ENCODE measurements at places on chromosomes 5 and 9.

- no peaks in the 10 kb centered on the region for H3K36me3 ChIP-seq
- no peak overlapping the region for H3K4me3 ChIP-seq
- no peaks in the 10 kb centered on the region for H3K27me3 ChIP-seq
- DNase-seq, result no peak
- no peak overlapping the region for H3K27ac ChIP-seq
Observed at GRCh38 chr5:96235008-96235910, 197.8 kb downstream of the PCSK1 start.

- H3K4me1 ChIP-seq, result peaks cover 9% of the 10 kb centered on the region
- H3K36me3 ChIP-seq, result no peaks in the 10 kb centered on the region
- no peak overlapping the region for H3K4me3 ChIP-seq
- no peak for DNase-seq
- H3K27me3 ChIP-seq, result no peaks in the 10 kb centered on the region
Observed at GRCh38 chr5:80863708-80864107, 96.5 kb upstream of the RASGRF2 start.

DNA sequence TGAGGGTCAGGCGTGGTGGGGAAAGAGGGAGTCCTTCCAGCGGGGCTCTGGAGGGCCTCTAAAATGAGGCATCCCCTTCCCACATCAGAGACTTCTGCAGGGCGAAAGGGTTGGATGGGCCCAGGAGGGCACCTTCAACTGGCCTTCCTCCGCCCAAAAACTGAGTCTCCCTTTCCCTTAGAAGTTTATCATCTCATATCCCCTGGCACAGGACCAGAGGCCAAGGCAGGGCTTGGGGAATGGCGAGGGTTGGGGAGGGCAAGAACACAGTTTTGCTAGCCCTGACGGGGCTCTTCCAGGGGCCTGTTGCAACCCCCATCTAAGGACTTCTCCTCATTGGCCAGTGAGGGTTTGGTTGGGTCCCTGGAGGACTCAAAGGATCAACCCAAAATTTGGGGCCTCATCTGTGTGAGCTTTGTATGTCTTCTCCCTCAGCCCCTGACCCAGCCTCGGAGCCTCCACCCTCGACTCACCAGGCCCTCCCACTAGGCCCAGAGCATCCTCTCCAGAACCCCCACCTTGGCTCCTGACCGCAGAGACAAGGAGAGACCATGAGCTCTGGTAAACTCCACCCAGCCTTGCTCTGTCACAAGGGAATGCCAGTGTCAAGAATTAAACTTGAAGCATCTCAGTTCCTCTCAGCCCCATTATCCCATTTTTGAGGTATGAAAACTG lies 24.1 kb downstream of the AQP7 start:
- no peak overlapping the region for H3K27ac ChIP-seq
- no peaks in the 10 kb centered on the region for H3K4me1 ChIP-seq
- no peak for DNase-seq
- H3K4me3 ChIP-seq, result no peak overlapping the region

GRCh38 chr9:81489046-81489445 lies 200.3 kb downstream of the TLE1 start:
- no peak overlapping the region for H3K4me3 ChIP-seq
- H3K4me1 ChIP-seq, result no peaks in the 10 kb centered on the region
- DNase-seq, result no peak
- no peaks in the 10 kb centered on the region for H3K27me3 ChIP-seq

GRCh38 chr5:142110046-142110531 lies 1.5 kb downstream of the NDFIP1 start:
- H3K4me3 ChIP-seq, result peak overlapping the region; percentile 69
- DNase-seq, result peak; percentile 36
- peaks cover 12% of the 10 kb centered on the region for H3K4me1 ChIP-seq
- H3K36me3 ChIP-seq, result no peaks in the 10 kb centered on the region
- no peak overlapping the region for H3K27ac ChIP-seq
- H3K27me3 ChIP-seq, result no peaks in the 10 kb centered on the region

DNA sequence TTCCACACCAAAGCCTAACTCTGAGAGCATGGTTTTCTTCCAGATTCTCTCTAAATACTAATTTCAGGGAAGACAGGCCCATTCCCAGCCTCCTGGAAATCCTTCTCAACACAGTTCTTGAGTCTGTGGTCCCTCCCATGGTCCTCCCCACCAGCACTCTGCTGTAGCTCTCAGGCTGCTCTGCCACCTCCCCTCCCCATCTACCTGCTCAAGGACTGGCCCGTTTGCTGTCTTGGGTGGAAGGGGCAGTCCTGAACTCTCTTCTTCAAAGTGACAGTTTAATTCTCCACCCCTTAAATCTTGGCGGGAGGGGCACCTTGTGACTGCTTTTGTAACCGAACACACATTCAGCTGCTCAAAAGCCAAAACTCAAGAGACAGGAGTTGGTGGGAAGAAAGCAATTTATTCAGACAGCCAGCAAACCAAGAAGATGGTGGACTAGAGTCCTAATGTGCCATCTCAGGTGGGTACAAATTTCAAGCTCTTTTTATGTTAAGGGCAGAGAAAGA lies 7.6 kb upstream of the LCN15 start:
- no peaks in the 10 kb centered on the region for H3K4me1 ChIP-seq
- no peak for DNase-seq
- H3K4me3 ChIP-seq, result no peak overlapping the region
- H3K36me3 ChIP-seq, result no peaks in the 10 kb centered on the region
- H3K27ac ChIP-seq, result no peak overlapping the region
- no peaks in the 10 kb centered on the region for H3K27me3 ChIP-seq

DNA sequence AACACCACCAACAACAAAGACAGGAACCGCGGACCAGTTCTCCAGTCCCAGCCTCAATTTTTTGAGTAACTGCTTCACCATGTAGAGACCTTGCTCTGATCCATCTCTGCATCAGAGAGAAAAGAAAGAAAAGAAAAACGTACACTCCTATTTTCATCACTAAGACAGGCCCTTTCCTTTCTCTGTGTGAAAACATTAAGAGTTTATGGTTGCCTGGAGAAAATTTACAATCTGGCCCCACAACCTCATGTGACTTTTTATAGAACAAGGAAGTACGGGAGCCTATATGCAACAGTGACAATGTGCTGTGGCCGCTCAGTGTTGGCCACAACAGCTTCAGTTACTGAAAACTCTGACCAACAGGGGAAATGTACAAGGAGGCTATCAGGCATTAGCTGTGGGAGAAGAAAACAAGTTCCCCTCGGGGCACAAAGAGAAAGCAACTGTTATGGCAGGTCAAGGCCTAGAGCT lies 272.9 kb upstream of the PTGER4 start:
- no peaks in the 10 kb centered on the region for H3K36me3 ChIP-seq
- DNase-seq, result no peak
- no peak overlapping the region for H3K27ac ChIP-seq

DNA sequence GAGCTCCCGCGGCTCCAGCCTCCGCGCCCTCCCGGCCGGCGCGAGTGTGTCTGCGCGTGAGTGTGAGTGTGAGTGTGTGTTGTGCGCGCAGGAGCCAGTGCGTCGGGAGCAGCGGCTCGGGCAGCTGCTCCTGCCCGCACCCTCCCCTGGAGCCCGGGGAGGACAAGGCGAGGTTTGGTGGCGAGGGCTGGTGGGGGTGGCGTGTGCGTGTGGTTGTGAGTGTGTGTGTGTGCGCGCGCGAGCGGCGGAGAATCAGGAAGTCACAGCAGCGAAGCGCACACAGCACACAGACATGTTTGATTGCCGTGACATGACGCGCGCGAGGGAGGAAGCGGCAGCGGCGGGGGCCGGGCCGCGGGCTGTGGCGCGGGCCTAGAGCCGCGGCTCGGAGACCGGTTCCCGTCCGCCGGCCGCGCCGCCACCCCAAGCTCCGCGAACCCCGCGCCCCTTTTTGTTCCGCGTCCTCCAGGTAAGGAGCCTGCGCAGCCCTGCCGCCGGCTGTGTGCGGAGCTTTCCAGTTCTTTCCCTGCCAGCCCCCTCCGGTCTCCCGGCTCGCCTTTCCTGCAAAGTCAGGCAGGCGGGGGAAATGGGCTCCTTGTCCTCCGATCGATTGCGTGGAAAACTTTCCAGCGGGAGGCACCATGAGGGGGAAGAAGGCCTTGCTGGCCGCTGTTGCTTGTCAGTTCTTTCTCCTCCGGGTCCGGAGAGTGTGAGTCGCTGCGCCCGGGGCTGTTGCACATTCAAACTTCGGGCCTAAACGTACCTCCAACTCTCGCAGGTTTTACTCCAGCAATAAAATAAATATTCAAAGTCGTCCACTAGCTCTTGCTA lies 2.4 kb downstream of the SMARCA2 start:
- H3K36me3 ChIP-seq, result no peaks in the 10 kb centered on the region
- peaks cover 13% of the 10 kb centered on the region for H3K4me1 ChIP-seq
- peak; percentile 76 for DNase-seq
- H3K4me3 ChIP-seq, result peak overlapping the region; percentile 85

DNA sequence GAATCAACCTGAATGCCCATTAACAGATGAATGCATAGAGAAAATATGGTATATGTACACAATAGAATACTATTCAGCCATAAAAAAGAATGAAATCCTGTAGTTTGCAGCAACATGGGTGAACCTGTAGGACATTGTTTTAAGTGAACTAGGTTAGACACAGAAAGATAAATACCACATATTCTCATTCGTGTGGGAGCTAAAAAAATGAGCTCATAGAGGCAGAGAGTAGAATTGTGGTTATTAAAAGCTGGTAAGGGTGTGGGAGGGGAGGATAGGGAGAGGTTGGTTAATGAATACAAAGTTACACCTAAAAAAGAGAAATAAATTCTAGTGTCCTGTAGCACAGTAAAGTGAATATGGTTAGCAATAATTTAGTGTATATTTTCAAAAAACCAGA lies 23.5 kb downstream of the PTTG1 start:
- no peaks in the 10 kb centered on the region for H3K27me3 ChIP-seq
- DNase-seq, result no peak
- no peaks in the 10 kb centered on the region for H3K4me1 ChIP-seq
- H3K4me3 ChIP-seq, result no peak overlapping the region
- no peaks in the 10 kb centered on the region for H3K36me3 ChIP-seq

DNA sequence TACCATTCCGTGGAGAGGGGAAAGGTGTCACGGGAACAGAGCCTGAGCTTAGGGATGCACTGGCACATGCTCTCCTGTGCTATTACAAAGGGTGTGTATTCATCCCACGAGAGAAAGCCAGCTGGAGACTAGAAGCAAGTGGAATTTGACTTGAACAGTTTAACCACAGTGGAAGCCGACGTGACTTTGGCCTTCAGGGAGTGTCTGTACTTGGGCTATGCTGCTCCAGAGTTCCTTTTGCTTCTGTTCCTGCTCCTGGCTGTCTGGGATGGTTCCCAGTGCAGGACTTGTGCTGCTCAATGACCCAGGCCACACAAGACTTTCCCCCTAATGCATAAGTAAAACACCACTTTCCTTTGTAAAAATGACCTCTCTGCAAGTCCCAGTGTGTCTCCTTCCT lies 7.9 kb upstream of the NFIL3 start:
- DNase-seq, result no peak
- H3K27me3 ChIP-seq, result no peaks in the 10 kb centered on the region
- no peaks in the 10 kb centered on the region for H3K4me1 ChIP-seq
- H3K36me3 ChIP-seq, result no peaks in the 10 kb centered on the region
- H3K27ac ChIP-seq, result no peak overlapping the region
- H3K4me3 ChIP-seq, result no peak overlapping the region

GRCh38 chr9:129692534-129692933 lies 27.1 kb downstream of the PRRX2 start:
- no peaks in the 10 kb centered on the region for H3K27me3 ChIP-seq
- no peak overlapping the region for H3K4me3 ChIP-seq
- no peak overlapping the region for H3K27ac ChIP-seq
- peaks cover 11% of the 10 kb centered on the region for H3K4me1 ChIP-seq
- H3K36me3 ChIP-seq, result no peaks in the 10 kb centered on the region
- DNase-seq, result no peak

GRCh38 chr5:100796851-100797250 lies 106.2 kb downstream of the ST8SIA4 start:
- H3K36me3 ChIP-seq, result no peaks in the 10 kb centered on the region
- H3K27ac ChIP-seq, result no peak overlapping the region
- DNase-seq, result no peak
- no peaks in the 10 kb centered on the region for H3K4me1 ChIP-seq

DNA sequence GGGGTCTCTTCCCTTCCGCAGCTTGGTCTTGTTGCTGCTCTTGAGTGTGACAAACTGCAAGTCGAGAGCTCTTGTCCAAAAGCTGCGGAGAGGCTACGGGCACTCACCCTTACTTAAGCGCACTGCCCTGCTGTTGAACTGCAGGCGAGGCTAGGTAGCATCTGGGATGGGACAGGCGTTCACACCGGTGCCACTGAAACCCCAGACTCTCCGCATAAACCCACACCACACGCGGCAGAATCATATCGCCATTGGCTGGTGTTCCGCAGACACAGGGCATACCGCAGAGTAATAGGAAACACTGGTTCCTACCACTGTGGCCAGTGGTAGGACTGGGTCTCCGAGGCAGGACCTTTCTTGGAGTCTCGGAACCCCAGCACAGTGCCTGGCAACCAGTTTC lies 2.2 kb upstream of the NPR3 start:
- no peaks in the 10 kb centered on the region for H3K36me3 ChIP-seq
- H3K4me1 ChIP-seq, result peaks cover 4% of the 10 kb centered on the region
- peaks cover 35% of the 10 kb centered on the region for H3K27me3 ChIP-seq
- no peak overlapping the region for H3K27ac ChIP-seq

All from A673 (cell line).